ENCODE measurements at places on chromosomes 7 and 10.

DNA sequence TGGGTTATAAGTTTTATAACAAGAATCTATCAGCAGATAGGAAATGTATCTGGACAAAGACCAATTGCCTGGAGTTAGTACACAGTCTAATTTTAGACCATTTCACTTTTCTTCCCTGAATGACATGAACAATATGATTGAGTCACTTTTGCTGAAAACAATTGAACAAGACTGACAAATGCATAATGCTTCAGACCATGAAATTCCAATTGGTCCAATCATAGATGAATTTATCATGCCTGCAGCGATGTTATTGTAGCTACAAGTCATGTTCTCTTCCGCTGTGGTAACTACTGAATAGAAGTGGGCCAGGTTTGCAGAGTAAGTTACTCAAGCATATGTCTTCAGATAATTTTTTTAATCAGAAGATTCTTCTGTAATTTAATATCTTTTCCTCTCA, 73.4 kb downstream of the VSTM2A start:
- DNase-seq = no peak

- no peak for DNase-seq
These were observed 166.9 kb downstream of the MYOF start for GRCh38 chr10:93315246-93315645.

- DNase-seq = no peak
These were observed 534 bp downstream of the UBE3C start for GRCh38 chr7:157139111-157139809.

GRCh38 chr7:45662540-45663166, 88.5 kb downstream of the ADCY1 start:
- no peak for DNase-seq

- no peak for DNase-seq
These were observed 31.2 kb upstream of the INSIG1 start for GRCh38 chr7:155266440-155266839.

DNA sequence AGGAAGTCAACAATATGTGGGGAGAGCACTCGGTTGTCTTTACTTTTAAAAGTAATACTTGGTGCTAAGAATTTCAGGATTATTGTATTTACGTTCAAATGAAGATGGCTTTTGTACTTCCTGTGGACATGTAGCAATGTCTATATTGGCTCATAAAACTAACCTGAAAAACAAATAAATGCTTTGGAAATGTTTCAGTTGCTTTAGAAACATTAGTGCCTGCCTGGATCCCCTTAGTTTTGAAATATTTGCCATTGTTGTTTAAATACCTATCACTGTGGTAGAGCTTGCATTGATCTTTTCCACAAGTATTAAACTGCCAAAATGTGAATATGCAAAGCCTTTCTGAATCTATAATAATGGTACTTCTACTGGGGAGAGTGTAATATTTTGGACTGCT, 32.7 kb downstream of the SIRT1 start:
- no peak for DNase-seq

Data from midbrain (tissue), 1 donor.